ENCODE measurements at places on chromosomes 3 and 15. TPM values are rescaled to one million over a fixed set of nuclear protein-coding genes. Genes with fewer than 3 reads are reported as not detected.

BCL2A1 gene
- 8.2 TPM for total RNA-seq

CKMT1A gene
- total RNA-seq = 0.47 TPM

GOLGA6A gene
- total RNA-seq = not detected

XRN1 gene
- total RNA-seq = 67.6 TPM

IGSF11 gene
- total RNA-seq = 4.8 TPM
